ENCODE measurements at places on chromosomes 2 and 18.
A peak's percentile ranks its signal among the peaks of the same experiment; 100 is the strongest.

DNA sequence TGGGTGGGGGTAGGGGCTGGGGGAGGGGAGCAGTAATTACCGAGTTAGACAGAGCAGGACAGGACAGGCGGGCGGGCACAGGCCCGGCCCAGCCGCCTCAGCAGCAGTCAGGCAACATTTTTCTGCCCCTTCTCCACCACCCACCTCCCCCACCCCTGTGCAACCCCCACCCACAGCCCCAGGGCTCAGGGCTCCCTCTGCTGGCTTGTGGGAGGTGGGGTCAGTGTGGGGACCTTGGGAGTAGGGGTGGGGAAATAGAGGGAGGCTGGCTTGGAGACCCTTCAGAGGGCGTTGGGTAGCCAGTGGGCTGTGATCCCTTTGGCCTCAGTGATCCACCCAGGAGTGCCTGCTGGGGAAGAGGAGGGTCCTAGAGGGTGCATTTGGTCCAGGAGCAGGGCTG, 6.4 kb downstream of the WNT6 start:
- DNase-seq = no peak

- DNase-seq = no peak
Observed at GRCh38 chr2:109674894-109675534, 60.9 kb downstream of the SOWAHC start.

DNA sequence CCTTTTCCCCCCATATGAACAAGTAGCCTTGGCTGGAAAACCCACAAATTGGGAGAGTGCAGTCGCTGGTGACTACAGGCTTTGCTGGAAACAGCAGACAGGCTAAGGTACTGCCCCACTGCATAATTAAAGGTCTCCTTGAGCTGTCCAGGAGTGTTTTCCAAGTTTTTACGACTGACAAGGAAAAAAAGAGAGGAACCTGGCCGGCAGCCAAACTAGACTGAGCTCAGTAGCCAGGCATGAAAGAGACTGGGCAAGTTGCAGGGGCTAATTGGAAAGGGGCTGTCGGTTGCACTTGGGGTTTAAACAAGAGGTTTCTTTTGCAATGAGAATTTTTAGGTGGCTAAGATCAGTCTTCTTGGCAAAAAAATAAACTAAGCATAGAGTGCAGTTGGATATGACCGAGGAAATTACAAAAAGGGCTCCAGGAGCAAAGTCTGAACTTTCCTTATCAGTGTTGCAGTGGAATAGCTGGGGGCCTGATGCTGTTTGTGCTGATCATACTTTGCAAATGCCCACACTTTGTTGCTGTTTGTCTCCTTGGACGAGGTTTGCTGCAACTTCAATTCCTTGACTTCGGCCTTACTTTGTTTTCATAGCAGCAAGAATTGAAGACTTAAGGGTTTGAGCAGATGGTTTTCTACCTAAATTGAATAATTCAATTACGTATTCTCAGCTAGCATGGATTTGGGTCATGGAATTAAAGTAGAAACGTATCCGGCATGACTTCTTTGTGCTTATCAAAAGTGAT, 2.1 kb downstream of the GULP1 start:
- peak; percentile 62 for DNase-seq

DNA sequence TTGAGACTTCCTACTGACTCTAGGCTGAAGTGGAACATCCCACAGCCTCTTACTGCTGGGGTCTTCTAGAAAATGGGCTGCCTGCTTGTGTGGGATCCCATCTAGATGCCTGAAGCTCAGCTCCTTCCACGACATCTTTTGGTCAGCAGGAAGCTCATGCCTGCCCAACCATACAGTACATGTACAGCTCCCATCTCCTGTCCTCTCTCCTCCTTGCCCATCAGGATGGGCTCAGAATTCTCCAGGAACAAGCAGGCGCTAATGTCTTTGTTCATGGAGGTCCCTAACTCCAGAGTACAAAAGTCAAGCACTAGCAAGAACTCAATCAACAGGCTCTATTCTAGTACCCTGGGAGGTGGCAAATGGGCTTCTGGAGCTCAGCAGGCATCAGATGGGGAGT, 31.7 kb upstream of the GPR17 start:
- no peak for DNase-seq

DNA sequence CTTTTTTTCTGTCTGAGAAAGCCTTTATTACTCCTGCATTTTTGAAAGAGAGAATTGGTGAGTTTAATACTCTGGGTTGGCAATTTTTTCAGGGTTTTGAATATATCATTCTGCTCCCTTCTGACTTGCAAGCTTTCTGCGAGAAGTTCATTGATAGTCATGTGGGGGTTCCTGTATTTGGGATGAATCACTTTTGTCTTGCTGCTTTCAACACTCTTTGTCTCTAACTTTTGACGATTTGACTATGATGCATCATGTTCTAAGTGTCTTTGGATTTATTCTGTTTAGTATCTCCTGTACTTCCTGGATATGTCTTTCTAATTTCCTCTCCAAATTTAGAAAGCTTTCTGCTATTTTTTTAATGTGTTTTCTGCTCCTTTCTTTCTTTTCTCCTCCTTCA, 41.0 kb upstream of the SLC9A2 start:
- no peak for DNase-seq
